ENCODE measurements at places on chromosomes 6 and 20.

DNA sequence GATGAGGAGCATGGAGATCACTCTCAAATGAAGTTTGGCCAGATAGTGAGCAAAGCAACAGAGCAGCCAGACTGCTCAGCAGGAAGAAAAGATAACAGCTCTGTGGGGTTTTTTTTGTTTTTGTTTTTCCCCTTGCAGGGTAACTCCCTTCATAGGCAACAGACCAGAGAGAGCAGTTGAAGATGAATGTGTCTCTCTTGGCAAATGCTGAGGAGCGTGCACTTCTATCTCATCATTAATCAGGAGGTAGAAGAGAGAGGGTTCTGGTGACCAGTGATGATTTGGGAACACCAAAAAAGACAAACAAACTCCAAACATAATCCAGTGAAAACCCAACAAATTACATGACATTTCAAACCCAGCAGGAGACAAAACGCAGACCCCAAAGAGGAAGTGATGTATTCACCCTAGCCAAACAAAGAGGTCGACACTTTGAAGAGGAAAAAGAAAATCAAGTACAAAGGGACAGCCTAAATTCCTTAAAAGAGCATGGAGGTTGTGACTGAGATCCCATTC lies 66.2 kb upstream of the RREB1 start:
- DNase-seq = no peak

GRCh38 chr6:165245701-165246100 lies 63.7 kb downstream of the C6orf118 start:
- no peak for DNase-seq

DNA sequence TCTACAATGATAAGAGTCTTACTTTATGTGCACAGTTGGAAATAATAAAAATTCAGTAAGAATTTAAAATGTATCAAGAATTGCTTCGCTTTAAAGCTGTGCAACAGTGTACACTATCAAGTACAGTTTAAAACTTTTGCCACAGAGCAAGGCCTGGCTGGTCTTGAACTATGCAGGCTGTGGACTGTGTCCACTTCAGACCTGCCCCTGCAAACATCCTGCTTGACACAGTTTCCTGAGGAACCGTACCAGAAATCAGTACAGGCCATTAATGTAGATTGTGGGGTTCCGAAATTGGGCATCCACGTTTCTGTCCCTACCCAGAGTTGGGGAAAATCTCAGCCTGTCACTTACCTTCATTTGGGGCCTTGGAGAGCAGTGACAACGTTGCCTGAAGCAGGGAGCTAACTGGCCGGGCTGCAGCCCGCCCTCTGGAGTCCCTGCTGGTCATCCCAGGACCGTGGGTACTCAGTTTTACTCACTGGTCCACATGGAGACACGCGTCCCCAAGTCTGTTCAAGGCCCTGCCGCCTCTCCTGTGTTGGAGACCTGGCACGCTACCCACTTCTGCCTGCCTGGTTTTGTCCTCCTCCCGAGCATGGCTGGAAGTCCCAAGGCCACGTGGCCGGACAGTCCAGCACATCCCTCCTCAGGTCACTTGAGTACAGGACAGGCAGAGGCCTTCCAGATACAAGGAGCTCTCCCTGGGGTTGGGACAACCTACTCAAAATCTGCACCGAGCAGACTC lies 8.4 kb downstream of the NINL start:
- no peak for DNase-seq

DNA sequence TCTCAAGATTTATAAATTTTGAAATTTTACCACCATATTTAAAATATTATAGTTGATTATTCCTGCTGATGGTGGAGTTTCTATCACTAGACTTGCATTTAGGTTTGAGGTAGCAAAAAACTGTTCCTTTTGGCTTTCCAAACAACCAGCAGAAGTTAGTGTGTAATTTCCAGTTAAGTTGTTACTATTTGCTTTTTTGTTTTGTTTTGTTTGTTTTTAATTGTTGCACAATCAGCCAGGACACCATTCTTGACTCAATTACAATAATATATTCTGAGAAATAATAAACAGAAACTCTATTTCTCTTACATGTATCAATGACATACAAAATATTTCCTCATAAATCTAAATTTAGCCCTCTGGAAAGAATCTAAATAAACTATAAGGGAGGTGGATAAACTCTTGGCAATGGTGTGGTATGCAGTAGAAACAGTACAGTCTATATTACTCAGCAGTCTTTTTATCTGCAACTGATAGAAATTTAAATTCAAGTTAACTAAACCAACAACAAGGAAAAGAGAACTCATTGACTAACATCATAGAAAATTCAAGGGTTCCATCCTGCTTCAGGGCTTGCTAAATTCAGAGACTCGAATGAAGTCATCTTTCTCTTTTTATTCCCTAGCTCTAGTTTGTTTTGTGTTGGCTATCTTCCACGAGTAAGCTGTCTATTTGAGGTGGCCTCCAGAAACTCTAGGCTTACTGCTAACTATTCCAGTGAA lies 19.4 kb upstream of the COL19A1 start:
- no peak for DNase-seq

Measured in immature natural killer cell (primary cell).